ENCODE measurements at places on chromosomes 6 and 20.
A peak's percentile ranks its signal among the peaks of the same experiment; 100 is the strongest.

DNA sequence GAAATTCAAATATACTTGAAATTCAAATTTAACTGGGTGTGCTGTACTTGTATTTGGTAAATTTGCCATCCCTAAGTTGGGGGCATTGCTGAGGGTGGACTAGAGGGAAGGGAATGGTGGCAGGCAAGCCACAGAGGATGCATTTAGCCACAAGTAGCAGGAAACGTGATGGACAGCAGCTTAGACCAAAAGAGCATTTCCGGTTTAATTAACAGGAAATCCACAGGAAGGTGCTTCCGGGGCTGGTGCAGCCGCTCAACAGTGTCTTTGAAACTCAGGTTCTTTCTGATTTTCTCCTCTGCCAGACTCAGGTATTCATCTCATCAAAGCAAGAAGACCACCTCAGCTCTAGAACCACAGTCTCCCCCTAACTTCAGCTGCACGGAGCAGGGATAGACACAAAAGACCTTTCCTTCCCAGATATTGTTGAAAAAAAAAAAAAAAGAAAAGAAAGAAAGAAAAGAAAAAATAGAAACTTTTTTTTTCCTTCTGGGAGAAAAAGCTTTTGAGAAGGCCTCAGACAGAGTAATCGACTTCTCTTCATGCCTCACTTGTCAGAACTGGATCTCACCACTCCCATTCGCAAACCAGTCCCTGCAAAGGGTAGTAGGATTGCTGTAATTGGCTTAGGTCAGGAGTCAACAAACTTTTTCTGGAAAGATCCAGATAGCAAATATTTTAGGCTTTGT, 8.0 kb upstream of the BCAS1 start:
- no peak for DNase-seq

GRCh38 chr6:111747396-111747795, 125.9 kb downstream of the FYN start:
- peak; percentile 37 for DNase-seq

GRCh38 chr6:141464490-141464889, 668.2 kb upstream of the GJE1 start:
- no peak for DNase-seq

GRCh38 chr6:162058281-162058875, 669.2 kb downstream of the PRKN start:
- DNase-seq, result no peak

GRCh38 chr6:74879976-74880375, 325.9 kb downstream of the COL12A1 start:
- DNase-seq, result no peak

- DNase-seq, result no peak
Observed at GRCh38 chr20:20073801-20074371, 21.6 kb downstream of the CFAP61 start.

DNA sequence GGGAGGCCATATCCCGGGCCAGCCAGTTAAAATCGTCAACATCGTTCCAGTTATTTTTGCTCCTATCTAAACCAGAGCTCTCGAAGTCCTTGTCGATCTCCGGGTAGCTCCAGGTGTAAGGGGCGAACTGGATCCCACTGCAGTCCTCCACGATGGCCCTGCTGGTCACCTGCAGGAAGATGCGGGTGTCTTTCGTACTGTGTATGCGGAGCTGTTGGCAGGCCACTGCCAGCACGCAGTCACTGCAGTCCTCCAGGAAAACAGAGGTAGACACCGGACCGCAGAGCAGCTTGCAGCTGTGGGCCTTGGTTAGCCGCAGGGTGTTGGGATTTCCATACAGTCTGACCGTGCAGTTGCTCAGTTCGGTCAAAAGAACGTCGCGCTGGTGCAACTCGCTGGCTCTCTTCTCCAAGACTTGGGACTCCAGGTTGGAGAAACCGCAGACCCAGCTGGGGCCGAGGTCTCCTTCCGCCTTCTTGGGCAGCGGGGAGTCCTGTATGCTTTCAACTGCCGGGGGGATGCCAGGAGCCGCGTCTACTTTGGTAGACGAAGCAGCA, 742 bp downstream of the TBCC start:
- DNase-seq, result no peak

GRCh38 chr20:34541264-34541901, 17.1 kb upstream of the MAP1LC3A start:
- DNase-seq, result no peak

- no peak for DNase-seq
Observed at GRCh38 chr6:75291331-75291730, 6.7 kb upstream of the TMEM30A start.

- DNase-seq, result no peak
Observed at GRCh38 chr6:120173250-120173649, 823.7 kb upstream of the MAN1A1 start.

DNA sequence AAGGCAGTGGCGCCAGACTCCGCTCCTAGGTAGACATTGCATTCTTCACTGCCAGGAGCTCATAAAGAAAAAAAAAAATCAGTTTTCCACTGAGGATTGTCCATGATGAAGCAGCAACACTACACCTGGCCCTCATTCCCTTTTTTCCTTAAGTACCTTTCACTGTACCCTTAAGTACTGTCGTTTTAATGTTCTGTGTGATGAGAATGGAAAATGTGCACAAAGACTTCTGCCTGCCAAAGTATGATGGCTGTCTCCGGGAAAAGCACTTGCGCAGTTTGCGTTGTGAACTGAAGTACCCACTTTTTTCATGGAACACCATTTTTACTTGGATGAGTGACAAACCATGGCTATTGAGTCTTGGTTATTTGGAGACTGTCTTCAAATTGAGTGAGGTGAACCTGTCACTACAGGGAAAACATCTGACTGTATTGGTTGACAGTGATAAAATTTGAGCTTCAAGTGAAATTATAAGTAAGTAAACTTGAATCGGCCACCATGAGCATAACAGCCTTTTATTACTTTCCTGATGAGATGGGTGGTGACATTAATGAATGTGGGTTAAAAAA, 104.8 kb downstream of the NCOA3 start:
- DNase-seq, result no peak

DNA sequence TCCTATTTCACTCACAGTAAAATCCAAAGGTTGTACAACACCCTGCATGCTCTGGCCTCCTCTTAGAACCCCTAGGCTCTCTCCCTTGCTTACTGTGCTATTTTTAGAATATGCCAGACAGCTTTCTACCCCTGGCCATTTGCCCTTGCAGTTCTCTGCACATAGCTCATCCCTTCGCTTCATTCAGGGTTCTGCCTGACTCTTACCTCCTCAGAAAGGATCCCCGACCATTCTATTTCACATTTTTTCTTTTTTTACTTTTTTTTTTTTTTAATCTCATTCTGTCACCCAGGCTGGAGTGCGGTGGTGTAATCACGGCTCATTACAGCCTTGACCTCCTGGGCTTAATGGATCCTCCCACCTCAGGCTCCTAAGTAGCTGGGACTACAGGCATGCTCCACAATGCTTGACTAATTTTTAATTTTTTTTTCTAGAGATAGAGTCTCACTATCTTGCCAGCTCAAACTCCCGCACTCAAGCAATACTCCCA, 33.6 kb downstream of the COMMD7 start:
- DNase-seq, result no peak

- DNase-seq, result no peak
Observed at GRCh38 chr20:41476013-41476441, 109.4 kb upstream of the EMILIN3 start.

DNA sequence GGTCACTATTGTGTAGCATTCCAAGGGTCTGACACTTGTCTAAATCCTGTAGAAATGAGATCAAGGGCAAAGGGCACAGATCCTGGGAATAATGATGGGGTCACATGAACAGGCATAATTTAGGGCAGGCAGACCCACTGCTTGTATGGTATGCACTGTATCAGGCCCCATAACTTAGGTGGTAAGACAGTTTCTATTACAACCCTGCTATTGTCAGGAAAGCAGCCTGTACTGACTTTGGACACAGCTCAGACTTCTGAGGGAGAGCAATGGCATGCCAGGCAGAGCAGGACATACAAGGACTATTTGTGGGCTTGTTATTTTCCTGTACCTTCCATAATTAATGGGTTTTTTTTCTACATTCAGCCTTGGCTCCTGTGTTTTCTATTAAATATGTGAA, 286.8 kb downstream of the PKHD1 start:
- no peak for DNase-seq

GRCh38 chr20:3109350-3110302, 25.1 kb upstream of the AVP start:
- no peak for DNase-seq

DNA sequence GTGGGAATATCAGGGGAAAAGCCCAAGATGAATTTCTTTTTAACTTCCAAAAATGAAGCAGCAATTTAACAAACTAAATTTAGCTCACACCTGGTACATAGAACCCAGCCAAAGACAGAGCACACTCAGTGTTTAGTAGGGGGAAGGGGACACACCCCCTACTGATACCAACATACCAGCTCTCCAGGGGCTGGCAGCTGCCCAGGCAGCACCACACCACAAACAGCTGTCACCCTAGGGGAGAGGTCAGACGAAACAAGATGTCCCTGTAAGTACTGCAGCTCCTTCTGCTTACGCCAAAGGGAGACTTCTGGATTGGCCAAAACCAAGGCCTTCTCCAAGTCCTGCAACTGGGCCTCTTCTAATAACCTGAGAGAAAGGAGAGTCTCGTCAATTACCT, 26.0 kb downstream of the MDN1 start:
- DNase-seq, result no peak

- no peak for DNase-seq
Observed at GRCh38 chr20:57653546-57653900, 33.3 kb upstream of the ZBP1 start.

DNA sequence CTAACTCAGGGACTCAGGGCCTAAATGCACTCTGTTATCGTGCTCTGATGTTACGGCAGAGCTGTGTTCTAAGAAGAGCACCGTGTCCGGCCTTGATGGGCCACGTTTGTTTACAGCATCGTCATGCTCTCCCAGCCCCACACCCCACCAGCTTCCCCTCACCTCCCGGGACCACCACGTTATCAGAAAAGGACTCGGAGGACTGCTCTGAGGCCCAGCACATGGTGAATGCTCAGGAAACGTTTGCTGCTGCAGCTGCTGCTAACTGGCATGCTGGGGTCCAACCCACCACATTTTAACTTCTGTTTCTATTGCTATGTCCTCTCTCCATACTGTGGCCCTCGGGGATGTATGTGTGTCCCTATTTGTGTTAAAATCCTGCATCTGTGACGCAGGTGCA, 50.3 kb downstream of the WDR27 start:
- DNase-seq, result no peak

DNA sequence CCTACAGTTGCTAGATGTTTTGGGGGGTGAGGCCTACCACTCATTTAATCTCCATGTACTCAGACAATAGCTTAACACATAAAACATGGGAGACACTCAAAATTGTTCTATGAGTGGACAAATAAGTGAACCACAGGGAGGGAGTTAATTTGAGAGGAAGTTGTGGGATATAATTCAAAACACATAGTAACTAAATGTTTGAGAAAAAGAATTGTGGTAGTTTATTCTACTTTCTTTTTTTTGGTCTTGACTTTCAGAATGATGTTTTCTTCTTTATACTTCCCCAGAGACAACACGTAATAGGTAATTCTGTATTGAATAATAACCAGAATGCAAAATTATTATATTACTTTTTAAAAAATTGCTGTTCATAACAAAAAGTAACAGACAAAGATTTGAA, 453.8 kb downstream of the RFPL4B start:
- no peak for DNase-seq

GRCh38 chr20:38156888-38157634, 8.0 kb downstream of the TGM2 start:
- DNase-seq, result no peak

DNA sequence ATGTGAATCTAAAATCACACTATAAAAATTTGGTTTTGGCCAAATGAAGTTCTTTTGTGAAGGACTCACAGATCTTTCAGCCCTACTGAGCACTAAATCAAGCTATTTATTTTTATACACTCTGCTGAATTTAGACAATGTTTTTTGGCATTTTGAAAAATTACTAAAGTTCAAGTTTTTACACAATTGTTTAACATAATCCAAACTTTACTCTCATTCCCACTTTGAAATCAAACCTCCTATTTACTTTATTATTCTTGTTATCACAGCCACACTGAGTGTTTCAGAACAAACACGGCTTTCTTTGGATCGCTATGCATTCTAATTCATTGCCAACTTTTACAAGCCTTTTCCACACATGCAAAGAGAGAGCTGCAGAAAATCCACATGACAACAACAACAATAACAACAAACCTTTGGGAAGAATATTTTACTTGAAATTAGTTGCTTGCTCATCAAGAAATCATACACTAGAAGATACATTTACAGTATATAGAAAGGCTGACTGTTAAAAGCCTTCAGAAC, 49.1 kb upstream of the TMEM30A start:
- no peak for DNase-seq

- peak; percentile 71 for DNase-seq
Observed at GRCh38 chr6:13278164-13278563, 50.2 kb downstream of the TBC1D7 start.

DNA sequence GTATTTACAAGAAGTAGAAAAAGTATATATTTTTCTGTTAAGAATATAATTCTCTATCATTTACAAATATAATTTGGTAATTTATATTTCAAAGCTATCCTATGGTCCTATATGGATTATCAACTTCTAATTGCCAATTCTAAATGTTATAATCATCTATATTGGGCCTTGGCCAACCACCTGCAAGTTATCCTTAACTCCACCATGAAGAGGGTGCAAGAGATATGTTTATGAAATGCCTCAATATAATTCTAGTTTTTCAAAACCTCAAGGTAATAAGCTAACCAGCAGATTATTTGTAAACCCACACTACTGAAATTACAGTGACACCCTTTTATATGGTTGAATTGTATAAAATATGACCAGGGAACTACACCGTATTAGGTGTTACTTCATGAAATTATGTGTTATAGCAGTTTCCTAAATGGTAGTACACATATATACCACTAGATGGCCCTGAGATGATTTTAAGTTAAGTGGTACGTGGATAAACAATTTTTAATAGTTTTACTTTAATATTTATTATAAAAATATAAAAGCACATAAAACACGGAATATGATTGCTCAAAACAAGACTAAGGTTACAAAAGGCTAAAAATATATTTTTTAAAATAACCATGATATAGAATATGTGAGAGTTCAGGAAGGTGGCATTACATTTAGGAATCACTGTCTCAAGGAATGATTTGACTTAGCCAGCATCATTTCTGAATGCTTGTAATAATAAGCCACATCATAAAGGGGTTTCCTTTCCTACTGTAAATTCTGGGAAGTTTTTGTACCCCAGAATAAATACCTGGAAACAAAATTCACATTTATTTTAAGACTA, 9.8 kb upstream of the PNISR start:
- no peak for DNase-seq

DNA sequence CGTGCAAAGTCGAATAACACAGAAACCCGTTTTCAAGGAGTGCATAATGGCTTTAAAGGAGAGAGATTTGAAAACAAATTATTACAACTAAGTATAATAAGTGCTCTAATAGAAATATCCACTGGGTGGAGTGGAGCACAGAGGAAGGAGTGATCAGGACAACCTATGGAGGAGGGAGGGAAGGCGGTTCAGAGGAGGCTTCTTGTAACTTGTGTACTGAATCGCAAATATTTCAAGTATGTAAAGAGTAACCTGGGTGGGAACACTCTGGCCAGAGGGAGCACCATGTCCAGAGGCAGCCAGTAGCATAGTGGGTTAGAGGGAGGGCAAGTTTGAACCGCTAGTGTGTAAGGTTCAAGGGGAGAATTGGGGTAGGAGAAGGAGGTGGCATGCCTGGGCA, 21.6 kb upstream of the TNFAIP3 start:
- no peak for DNase-seq
